ENCODE measurements at places on chromosomes 1 and 21.

DNA sequence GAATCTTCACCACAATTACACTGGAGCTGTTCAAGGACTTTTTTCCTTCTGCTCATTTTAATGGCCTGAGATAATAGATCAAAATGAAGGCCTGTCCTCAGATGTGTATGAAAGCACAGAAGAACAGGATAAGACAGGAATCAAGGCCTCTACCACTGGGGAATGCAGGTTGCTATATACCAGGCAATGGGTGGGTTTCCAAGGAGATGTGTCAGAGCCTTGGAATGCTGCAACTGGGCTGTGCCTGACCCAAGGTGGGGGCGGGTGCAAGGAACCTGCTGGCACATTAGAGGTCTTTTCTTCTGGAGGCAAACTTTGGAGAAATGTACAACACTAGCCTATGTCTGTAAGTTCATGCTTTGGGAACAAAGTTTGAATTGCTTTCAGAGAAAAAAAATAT lies 21.7 kb upstream of the LAMC2 start:
- no peak for DNase-seq

DNA sequence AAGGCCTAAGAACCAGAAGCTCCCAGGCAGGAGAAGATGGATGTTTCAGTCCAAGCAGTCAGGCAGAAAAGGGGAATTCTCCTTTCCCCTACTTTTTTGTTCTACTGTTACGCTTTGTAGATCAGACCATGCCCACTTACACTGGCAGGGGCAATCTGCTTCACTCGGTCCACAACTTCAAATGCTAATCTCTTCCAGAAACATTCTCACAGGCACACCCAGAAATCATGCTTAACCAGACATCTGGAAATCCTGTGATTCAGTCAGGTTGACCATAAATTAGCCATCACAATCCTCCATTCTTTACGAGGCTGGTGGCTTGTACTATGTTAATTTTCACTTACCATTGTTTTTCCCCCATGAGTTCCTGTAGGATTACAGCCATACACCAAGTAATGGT lies 23.8 kb upstream of the IL10 start:
- no peak for DNase-seq

- no peak for DNase-seq
These were observed 30.5 kb upstream of the ZBTB8A start for GRCh38 chr1:32508761-32509160.

DNA sequence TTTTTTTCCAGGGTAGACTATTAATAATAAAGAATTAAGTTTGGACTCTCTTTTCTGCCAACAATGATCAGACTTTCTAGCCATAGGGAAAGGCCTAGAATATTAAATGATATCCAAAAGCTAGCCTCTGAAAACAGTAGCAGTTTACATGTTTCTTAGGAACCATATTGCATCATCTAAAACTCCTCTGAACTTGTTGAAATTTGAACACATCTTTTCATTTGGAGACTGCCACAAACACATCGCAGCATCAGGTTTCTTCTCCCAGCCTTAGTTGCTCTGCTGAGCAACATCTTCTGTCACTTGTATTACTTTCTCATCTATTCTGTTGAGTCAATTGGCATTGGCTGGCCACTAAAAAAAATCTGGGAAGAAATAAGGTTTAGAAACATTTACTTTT lies 63.2 kb upstream of the GNG4 start:
- DNase-seq = no peak

- DNase-seq = no peak
These were observed 16.3 kb downstream of the CCDC17 start for GRCh38 chr1:45607404-45608074.

Data from renal pelvis (tissue), 12 donors.